CD4-positive, alpha-beta T cell treated with Interleukin-6 at 100 ng/mL for 8 hours (primary cell): ENCODE measurements at places on chromosomes 5 and 9.

DNA sequence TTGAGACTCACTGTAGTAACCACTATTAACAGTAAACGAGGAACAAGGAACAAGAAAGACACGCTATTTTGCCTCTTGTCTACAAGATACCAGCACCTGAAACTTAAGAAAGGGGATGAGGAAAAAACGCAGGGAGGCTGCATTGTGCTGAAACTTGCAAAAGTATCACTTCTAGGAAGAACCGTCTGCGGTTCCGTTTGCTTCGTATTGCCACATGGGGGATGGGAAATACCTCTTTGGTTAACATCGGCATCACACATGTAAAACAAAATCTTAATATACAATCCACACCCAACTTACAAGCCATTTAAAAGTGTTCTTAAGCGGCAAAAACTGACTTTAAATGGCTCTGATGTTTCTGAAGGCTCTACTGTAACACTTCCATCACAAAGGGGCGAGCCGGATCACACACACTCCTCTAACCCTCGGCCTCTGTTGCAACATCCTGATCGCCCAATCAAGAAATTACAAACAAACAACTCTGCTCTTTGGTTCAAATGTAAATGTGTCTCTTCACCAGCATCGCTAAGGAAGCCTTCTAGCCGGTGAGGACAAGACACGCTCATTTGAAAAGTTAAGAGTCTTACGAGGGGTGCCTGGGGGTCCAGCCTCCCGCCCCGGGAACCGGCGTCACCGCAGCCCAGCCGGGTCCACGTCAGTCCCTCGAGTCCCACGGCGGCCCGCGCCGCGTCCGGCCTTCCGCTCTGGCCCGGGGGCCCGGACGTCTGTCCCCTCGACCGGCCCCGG lies 621 bp downstream of the SEC16A start:
- no peak for DNase-seq

DNA sequence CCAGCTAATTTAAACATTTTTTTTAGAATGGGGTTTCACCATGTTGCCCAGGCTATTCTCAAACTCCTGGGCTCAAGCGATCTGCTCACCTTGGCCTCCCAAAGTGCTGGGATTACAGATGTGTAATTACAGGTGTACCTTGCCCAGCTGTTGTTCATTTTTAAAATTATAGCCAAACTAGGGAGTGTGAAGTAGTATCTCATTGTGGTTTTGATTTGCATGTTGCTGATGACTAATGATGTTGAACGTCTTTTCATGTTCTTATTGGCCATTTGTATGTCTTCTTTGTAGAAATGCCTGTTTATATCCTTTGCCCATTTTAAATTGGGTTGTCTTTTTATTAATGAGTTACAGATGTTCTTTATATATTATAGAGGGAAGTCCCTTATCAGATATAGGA lies 31.5 kb downstream of the EHMT1 start:
- DNase-seq = no peak

- DNase-seq = no peak
Measured at GRCh38 chr9:134637696-134638501, 3.7 kb upstream of the COL5A1 start.

DNA sequence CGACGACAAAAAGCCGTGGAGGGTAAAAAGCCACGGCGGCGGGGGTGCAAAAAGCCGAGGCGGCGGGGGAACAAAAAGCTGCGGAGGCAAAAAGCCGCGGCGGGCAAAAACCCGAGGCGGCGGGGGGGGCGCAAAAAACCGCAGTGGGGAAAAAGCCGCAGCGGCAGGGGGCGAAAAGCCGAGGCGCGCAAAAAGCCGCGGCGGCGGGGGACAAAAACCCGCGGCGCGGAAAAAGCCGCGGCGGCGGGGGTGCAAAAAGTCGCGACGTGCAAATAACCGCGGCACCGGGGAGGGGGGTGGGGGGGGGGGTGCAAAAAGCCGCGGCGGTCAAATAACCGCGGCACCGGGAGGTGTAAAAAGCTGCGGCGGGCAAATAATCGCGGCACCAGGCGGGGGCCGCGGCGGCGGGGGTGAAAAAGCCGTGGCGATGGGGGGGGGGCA lies 511.5 kb downstream of the FOXD4L5 start:
- DNase-seq = peak; percentile 8

GRCh38 chr9:27433631-27434325 lies 90.3 kb upstream of the IFNK start:
- no peak for DNase-seq

DNA sequence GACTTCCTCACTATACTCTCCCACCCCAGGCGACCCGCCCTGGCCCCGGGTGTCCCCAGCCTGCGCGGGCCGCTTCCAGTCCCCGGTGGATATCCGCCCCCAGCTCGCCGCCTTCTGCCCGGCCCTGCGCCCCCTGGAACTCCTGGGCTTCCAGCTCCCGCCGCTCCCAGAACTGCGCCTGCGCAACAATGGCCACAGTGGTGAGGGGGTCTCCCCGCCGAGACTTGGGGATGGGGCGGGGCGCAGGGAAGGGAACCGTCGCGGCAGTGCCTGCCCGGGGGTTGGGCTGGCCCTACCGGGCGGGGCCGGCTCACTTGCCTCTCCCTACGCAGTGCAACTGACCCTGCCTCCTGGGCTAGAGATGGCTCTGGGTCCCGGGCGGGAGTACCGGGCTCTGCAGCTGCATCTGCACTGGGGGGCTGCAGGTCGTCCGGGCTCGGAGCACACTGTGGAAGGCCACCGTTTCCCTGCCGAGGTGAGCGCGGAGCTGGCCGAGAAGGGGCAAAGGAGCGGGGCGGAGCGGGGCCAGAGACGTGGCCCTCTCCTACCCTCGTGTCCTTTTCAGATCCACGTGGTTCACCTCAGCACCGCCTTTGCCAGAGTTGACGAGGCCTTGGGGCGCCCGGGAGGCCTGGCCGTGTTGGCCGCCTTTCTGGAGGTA lies 2.1 kb downstream of the CA9 start:
- DNase-seq = peak; percentile 17

DNA sequence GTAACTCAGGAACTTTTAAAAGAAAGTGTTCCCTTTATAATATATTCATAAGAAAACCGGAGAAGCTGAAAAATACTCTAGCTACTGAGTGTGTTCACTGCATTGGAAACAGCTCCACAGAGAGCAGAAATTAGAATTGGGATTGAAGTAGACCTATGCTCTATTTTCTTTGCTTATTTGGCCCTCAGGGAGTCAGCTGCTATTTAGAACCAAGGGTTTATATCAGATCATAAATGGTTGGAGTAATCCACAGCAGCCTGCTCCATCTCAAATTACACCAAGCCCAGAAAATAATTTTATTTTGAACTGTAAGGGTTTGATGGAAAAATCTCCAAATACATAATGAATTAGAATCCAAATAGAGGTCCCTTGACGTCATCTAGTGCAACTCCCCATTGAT lies 202.6 kb downstream of the ADAMTSL1 start:
- DNase-seq = no peak

GRCh38 chr5:39829441-39829840 lies 404.7 kb upstream of the DAB2 start:
- no peak for DNase-seq

GRCh38 chr5:6495433-6496206 lies 47.0 kb downstream of the UBE2QL1 start:
- DNase-seq = no peak

GRCh38 chr9:109440797-109441287 lies 57.3 kb downstream of the PTPN3 start:
- peak; percentile 20 for DNase-seq

DNA sequence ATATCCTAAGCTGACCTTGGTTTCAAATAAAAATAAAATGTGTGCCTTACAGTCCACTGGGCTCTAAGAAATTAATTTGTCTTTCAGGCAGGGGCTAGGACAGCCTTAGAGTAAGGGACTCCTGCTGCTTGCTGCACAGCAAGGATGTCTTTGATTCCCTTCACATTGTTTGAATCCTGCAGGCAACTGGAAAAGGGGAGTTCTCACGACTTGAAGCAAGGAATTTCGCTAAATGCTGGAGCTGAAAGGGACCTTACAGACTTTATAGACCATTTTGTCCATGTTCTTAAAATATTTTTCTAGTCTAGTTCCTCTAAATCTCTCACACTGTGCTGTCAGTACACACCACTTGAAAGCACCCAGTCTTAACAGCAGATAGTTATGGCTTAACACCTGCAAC lies 35.6 kb downstream of the FBXW11 start:
- no peak for DNase-seq

DNA sequence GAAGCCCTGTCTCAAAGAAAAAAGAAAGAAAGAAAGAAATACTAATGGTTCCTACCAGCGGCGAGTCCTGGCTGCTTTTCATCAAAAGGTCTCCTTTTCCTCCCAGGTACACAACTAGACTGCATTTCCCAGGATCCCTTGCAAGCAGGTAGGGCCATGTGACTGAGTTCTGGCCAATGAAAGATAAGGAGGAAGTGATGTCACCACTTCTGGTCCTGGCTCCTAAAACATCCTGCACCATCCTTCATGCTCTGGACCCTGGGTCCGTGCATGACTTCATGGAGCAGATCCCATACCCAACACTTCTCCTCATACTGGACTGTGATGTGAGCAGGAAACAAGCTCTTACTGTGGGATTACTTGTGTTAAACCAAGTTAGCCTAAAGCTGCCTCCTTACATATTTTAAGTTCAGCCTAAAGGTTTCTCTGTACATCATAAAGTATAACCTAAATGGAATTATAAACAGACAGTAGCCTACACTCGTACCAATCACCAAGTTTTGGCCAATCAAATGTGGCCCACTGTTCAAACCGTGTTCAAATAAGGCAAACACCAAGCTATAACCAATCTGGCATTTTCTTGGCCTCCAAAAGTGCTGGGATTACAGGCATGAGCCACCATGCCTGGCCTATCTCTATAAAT lies 30.2 kb upstream of the FUBP3 start:
- no peak for DNase-seq

- DNase-seq = no peak
Measured at GRCh38 chr9:2359891-2360471, 261.6 kb upstream of the VLDLR start.

DNA sequence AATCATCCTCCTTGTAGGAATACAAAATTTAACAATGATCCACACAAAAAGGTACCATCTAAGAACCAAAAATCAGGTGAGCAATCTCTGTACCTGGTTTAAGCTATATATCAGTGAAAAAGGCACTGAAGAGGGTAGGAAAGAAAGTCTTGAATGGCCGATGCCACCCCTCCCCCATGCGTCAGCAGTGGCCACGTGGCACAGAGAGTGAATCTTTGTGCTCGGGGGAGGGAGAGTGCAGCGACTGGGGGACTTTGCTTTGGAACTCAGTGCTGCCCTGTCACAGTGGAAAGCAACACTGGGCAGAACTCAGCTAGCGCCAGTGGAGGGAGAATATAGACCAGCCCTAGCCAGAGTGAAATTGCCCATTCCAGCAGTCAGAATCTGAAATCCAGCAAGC lies 28.3 kb upstream of the PDE4D start:
- no peak for DNase-seq

GRCh38 chr5:7755958-7756357 lies 95.0 kb downstream of the CFAP90 start:
- DNase-seq = no peak

- no peak for DNase-seq
Measured at GRCh38 chr9:995781-996180, 19.3 kb downstream of the DMRT3 start.
